Panc1 (cell line): ENCODE measurements at places on chromosomes 4 and X. TPM values are rescaled to one million over a fixed set of nuclear protein-coding genes. Genes with fewer than 3 reads are reported as not detected.

DNA sequence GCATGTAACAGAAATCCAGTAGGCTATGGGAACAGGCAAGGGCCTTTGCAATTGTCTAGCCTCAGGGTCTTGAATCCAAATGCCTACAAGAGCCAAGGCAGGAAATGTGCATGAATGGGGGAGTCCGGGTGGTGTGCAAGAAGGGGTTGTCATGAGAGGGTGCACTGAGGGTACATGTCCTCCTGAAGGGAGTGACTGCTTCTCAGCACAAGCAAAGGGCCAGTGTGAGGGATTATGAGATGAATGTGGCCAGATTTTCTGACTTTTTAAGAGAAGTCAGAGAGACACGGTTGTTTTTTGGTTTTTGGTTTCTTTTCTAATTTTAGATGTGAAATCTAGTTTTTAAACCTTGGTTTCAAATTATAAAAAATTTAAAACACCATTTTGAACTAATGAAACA lies 76.5 kb upstream of the LSM6 start:
- H3K27me3 ChIP-seq, result no peaks in the 10 kb centered on the region
- no peak for DNase-seq
- no peaks in the 10 kb centered on the region for H3K36me3 ChIP-seq
- H3K4me1 ChIP-seq, result no peaks in the 10 kb centered on the region
- no peak overlapping the region for H3K27ac ChIP-seq
- H3K4me3 ChIP-seq, result no peak overlapping the region

DNA sequence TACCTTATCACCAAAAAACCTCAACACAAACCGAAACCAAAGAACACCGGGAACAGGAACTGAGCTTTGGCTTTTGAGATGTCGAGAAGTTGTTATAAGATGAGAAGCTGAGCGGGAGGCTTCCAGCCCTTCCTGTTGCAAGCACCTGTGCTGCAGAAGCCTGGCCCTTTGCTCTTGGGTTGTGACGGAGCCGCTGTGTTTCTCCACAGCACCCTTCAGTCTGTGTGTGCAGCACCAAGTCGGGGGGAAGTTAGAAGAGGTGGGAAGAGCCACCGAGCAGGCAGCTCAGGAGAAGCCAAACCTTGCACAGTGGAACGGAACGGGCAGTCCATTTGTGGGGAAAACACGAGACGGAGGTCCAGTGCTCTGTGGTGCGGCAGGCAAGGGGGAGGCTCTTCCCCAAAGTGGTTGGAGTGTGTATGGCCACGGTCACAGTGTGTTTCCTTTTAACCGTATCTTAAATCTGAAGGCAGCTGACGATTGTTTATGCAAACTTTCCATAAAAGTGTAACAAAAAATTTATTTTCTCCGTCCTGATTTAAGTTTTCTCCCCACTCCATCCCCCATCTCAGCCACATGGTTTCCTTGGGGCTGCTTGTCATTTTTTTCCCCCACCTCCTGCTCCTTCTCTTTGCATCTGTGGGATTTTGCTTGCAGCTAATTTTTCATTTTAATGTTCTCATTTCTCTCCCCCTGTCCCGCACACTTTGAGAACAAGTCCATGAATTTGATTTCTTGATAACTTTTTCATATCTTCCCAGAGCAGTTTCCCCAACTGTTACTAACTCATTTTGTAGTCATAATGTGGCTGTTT lies 123.7 kb downstream of the STOX2 start:
- H3K36me3 ChIP-seq, result no peaks in the 10 kb centered on the region
- DNase-seq, result no peak

DNA sequence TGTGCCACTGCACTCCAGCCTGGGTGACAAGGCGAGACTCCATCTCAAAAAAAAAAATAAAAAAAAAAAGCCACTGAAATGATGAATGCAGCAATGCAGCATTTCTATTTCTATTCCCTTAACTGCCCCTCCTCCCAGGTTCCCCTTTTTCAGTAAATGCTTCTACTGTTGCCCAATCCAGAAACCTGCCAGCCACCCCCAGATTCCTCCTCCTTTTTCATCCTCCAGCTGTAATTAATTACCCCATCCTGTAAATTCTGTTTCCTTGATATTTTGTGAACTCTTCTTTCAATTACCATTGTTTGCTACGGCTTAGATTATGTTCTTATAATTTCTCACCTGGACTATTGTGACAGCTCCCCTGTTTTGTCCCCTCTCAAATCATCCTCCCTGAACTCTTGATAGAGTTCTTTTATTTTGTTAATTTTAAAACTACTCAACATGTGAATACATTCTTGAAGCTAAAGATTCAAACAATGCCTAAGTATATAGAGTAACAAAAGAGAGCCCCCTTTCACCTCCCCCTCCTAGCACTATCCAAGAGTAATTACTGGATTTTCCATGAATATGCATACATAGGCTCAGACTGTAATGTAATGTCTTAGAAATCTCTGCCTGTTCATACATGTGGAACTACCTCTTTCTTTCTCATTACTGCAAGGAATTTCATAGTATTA lies 140.6 kb upstream of the GPC4 start:
- no peak for DNase-seq
- no peaks in the 10 kb centered on the region for H3K36me3 ChIP-seq
- H3K4me3 ChIP-seq, result no peak overlapping the region
- no peaks in the 10 kb centered on the region for H3K27me3 ChIP-seq
- no peak overlapping the region for H3K27ac ChIP-seq

DNA sequence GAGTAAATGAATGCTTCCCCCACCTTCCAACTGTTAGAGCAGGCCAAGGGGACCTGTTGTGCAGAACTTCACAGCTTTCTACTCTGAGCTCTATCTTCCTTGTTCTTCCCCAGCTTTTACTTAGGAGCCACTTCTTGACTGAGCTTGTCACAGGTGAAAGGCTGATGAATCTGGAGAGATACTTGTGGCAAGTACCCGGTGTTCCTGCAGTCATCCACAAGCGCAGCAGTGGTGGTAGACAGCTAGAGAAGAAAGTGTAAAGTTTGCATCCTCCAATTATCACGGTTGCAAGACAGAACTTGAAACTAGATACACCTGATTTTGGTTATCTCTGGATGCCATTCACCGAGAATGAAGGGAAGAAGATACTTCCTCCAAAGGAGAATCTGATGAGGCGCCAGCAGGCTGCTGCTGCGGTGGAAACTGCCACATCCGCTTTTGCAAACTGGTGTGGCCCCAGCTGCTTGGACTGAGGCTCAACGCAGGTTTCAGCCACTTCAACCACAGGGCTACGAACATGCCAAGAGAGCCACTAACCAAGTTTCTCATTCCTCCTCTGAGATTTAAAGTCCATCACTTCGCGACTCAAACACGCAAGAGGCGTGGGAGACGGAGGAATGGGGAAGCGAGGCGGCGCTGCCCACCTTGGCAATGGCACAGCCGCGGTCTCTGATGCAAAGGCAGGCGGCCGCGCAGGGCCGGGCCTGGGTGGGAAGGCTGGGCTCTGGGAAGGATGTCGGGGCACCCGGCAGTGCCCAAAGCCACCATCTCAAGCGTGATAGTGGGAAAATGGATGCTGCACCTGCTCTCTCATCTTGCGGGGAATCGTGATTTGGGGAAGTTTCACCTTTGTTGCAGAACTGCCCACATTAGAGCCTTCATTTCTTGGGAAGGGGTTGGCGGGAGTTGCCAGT lies 1.3 kb upstream of the FHIP1A start:
- H3K4me3 ChIP-seq, result peak overlapping the region; percentile 67
- H3K4me1 ChIP-seq, result no peaks in the 10 kb centered on the region; the same call in 1 of the 2 replicates
- peaks cover 3% of the 10 kb centered on the region; the same call in 1 of the 2 replicates for H3K36me3 ChIP-seq
- no peak overlapping the region for H3K27ac ChIP-seq

DNA sequence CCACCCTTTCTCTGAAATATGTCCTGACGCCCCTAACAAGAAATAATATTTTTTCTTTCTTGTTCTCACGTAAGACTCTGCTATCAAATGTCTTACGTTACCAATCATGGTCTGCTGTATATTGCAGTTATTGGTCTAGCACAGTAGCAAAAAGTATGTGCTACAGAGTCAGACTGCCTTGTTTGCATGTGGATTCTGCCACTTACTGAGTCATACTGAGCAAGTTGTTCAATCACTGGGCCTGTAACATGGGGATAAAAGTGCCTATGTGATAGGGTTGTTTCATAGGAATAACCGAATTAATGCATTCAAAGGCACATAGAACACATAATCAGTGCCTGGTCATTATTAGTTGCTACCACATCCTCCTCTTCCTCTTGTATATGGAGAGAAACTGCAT lies 14.1 kb downstream of the RPGR start:
- H3K4me3 ChIP-seq, result no peak overlapping the region
- no peak for DNase-seq
- no peaks in the 10 kb centered on the region for H3K36me3 ChIP-seq
- H3K27ac ChIP-seq, result no peak overlapping the region
- H3K27me3 ChIP-seq, result no peaks in the 10 kb centered on the region
- no peaks in the 10 kb centered on the region for H3K4me1 ChIP-seq

- H3K27me3 ChIP-seq, result no peaks in the 10 kb centered on the region
- H3K27ac ChIP-seq, result no peak overlapping the region
Observed at GRCh38 chr4:7324651-7325121, 110.0 kb downstream of the PSAPL1 start.

CXCL13 gene
- not detected for total RNA-seq

- no peak overlapping the region for H3K4me3 ChIP-seq
- DNase-seq, result no peak
- no peak overlapping the region for H3K27ac ChIP-seq
- no peaks in the 10 kb centered on the region for H3K27me3 ChIP-seq
- H3K36me3 ChIP-seq, result no peaks in the 10 kb centered on the region
Observed at GRCh38 chrX:672931-673330, 42.3 kb downstream of the SHOX start.

GRCh38 chr4:149584722-149585121 lies 230.9 kb downstream of the IQCM start:
- H3K36me3 ChIP-seq, result no peaks in the 10 kb centered on the region
- no peaks in the 10 kb centered on the region for H3K27me3 ChIP-seq
- no peak for DNase-seq
- H3K4me1 ChIP-seq, result no peaks in the 10 kb centered on the region

XG gene
- not detected for total RNA-seq
